ENCODE measurements at places on chromosomes 16 and 17. TPM values are rescaled to one million over a fixed set of nuclear protein-coding genes. Genes with fewer than 3 reads are reported as not detected.

GRCh38 chr17:77849239-77849638 is 109.3 kb upstream of the TNRC6C start:
- H3K36me3 ChIP-seq = no peaks in the 10 kb centered on the region
- H3K4me1 ChIP-seq = no peaks in the 10 kb centered on the region
- H3K4me3 ChIP-seq = no peak overlapping the region

DNA sequence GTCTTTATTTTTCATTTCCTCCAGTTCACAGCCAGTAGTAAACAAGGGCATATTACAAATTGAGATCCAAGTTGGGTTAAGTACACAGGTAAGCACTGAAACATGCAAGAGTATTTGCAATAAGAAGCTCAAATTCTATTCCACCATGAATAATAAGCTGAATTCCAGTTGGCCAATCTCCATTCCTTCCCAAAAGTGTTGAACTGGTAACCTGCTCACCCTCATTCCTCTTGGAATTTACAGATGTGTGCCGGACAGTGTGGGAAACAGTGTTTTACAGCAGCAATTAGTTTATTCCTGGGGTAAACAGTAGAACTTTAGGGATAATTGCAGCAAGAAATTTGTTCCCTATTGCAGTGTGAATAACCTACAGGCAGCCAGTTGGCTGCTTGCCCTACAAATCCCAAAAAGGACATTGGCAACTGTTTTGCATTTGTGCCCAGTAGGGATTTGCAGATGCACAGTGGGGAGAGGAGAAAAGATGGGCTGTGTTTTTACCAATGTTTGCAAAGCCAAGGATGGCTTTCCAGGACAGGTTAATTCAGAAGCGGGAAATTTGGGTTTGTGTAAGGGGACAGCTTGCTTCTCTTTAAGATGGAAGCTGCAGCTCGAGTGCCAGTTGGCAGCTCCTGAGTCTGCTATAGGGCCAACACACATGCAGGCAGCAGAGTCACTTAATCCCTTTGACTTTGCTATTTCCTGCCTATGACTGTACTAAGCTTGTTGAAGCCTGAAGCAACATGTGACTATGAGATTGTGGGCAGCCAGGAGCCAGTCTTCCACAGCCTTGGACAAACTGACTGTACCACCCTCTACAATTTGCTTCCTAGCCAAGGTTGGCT is 318.9 kb downstream of the MAP2K6 start:
- H3K27me3 ChIP-seq = no peaks in the 10 kb centered on the region
- DNase-seq = peak; percentile 43
- no peak overlapping the region for H3K4me3 ChIP-seq
- H3K27ac ChIP-seq = no peak overlapping the region

- H3K36me3 ChIP-seq = no peaks in the 10 kb centered on the region
- H3K4me1 ChIP-seq = peaks cover 4% of the 10 kb centered on the region
- no peak for DNase-seq
- H3K4me3 ChIP-seq = no peak overlapping the region
- H3K27me3 ChIP-seq = peaks cover 3% of the 10 kb centered on the region
Measured at GRCh38 chr17:73369111-73369521, 57.3 kb upstream of the CDC42EP4 start.

The ATP1B2 gene
- 2.2 TPM for polyA plus RNA-seq

Measured in hepatocyte (in vitro differentiated cells).